ENCODE measurements at places on chromosomes 2 and 18. TPM values are rescaled to one million over a fixed set of nuclear protein-coding genes. Genes with fewer than 3 reads are reported as not detected.
A peak's percentile ranks its signal among the peaks of the same experiment; 100 is the strongest.

PRKAG3 gene
- total RNA-seq: not detected

SPC25 gene
- 1.1 TPM for total RNA-seq

AQP12A gene
- total RNA-seq: not detected

UGT1A8 gene
- total RNA-seq: not detected

DNA sequence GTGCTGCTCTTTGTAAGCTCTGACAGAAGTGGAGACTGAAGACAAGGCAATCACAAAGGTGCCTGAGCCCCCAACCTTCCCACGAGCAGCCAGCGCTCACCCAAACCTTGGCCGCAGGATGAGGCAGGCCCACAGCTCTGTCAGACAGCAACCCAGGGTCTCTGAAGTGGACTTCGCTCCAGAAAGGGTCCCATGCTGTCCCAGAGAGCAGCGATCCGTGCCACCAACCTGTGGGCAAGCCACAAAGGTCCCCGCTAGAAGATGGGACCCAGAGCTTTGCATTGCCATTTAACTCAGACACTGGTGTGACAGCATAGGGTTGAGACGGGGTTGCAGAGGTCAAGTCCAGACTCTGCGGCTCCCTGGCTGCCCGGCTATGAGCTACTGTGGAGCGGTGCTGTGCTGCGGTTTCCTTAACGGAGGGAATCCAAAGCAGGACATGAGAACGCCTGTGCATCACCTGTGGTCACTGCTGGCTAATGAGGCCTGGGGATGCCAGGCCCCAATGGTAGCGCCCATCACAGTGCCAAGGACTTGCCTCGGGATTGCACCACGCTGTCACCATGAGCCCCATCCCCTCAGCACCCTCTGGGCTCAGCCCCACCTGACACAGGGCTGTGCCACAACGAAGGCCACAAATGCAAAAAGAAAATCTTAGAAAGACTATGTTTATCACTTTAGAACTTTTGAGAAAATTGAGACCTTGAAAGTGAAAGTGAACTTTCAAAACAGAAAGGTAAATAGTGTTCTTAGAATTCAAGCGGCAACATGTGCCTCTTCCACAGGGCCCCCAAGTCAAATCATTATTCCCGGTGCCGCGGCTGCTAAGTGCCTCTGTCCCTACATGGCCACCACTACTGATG lies 103.4 kb downstream of the HDAC4 start:
- H3K27me3 ChIP-seq: no peaks in the 10 kb centered on the region
- no peak overlapping the region for H3K27ac ChIP-seq
- no peaks in the 10 kb centered on the region for H3K4me1 ChIP-seq
- no peak overlapping the region for H3K4me3 ChIP-seq
- H3K36me3 ChIP-seq: no peaks in the 10 kb centered on the region

- DNase-seq: no peak
- no peak overlapping the region for H3K4me3 ChIP-seq
- no peaks in the 10 kb centered on the region for H3K36me3 ChIP-seq
- no peaks in the 10 kb centered on the region for H3K4me1 ChIP-seq
- no peak overlapping the region for H3K27ac ChIP-seq
- H3K27me3 ChIP-seq: no peaks in the 10 kb centered on the region
Measured at GRCh38 chr2:201813996-201814760, 7.8 kb downstream of the CDK15 start.

DNA sequence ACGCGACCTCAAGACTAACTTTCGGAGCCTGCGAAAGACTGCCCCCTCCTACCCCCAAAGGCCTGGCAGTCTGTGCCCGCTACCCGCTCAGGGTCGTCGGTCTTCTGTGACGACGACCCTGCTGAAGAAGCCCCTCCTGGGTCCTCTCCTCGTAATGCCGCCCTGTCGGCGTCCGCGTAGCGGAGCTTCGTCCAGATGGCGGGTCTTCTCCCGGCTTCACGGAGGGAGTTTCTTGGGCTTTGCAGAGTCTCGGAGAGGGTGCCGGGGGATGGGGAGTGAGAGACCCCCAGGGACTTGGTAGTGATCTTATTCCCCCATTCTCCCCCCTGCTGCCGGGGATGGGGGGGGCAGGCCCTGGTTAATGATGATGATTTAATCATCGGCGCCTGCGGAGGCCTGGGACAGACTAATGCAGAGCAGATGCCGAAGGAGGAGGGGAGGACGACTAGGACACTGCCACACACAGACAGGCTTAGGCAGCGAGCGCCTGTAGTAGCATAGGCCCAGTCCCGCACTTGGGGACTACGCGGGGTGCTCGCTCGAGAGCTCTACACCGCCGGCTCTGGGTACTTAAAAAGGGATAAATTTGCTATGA lies 528 bp upstream of the PCGF1 start:
- H3K27ac ChIP-seq: peak overlapping the region; percentile 99
- H3K36me3 ChIP-seq: no peaks in the 10 kb centered on the region
- peak; percentile 37 for DNase-seq
- H3K4me1 ChIP-seq: peaks cover 19% of the 10 kb centered on the region

DNA sequence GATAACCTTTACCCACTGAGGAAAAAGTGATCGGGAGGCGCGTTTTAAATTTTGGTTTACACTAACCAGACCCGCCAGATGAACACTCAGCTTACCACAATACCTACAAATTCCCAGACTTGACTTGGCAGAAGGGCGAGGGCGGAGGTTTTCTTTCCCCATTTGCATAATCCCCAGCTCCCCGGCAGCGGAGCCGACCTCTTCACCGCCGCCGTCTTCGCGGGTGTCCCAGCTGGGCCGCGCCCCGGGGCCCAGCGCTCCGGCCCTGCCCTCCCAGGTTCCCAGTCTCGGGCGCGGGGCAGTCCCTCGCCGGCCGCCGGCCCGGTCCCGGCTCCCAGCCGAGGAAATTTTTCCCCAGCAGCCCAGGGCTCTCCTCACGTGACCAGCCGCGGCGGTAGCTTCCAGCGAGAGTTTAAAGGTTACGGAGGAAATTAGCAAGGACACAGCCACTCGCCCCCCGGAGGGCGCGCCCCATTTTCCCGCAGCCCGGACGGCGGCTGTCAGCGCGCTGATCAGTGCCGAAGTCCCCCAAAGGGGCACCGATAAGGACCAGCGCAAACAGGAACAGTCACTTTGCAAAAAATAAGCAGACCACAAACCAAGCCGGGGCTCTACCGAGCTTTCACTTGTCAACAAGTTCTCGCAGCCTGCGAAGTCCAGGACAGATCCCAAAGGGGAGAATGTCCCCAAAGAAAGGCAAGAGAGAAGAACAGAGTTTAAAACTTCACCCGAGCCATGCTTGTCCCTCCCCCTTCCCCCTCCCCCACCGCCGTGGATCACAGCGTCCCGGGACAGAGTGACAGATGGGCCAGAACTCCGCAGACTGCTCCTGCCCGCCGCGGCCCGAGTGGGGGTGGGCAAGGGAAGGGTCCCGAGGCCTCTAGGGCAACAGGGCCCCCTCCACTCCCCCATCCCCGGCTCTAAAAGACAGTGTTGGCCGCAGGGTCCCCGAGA lies 1.3 kb upstream of the PRKCE start:
- H3K36me3 ChIP-seq: no peaks in the 10 kb centered on the region
- H3K27ac ChIP-seq: peak overlapping the region; percentile 100
- no peaks in the 10 kb centered on the region for H3K27me3 ChIP-seq
- peak; percentile 75 for DNase-seq
- H3K4me3 ChIP-seq: peak overlapping the region; percentile 87

DNA sequence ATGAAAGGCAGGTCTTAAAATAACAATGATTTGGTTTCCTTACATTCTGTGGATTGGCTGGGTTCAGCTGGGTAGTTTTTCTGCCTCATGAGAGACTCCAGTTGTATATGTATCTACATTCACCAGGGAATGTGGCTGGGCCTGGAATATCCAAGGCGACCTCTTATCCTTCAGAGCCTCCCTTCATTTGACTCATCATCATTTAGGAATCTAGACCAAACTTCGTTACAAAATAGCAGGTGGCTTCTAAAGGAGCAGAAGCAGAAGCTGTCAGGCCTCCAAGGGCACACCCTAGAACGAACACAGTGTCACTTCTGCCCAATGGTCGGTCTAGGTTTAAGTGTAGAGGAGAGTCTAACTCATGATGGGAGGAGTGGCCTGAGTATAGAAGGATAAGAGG lies 204.2 kb downstream of the EN1 start:
- peaks cover 1% of the 10 kb centered on the region for H3K27me3 ChIP-seq
- H3K4me1 ChIP-seq: no peaks in the 10 kb centered on the region
- no peaks in the 10 kb centered on the region for H3K36me3 ChIP-seq
- no peak overlapping the region for H3K27ac ChIP-seq

DNA sequence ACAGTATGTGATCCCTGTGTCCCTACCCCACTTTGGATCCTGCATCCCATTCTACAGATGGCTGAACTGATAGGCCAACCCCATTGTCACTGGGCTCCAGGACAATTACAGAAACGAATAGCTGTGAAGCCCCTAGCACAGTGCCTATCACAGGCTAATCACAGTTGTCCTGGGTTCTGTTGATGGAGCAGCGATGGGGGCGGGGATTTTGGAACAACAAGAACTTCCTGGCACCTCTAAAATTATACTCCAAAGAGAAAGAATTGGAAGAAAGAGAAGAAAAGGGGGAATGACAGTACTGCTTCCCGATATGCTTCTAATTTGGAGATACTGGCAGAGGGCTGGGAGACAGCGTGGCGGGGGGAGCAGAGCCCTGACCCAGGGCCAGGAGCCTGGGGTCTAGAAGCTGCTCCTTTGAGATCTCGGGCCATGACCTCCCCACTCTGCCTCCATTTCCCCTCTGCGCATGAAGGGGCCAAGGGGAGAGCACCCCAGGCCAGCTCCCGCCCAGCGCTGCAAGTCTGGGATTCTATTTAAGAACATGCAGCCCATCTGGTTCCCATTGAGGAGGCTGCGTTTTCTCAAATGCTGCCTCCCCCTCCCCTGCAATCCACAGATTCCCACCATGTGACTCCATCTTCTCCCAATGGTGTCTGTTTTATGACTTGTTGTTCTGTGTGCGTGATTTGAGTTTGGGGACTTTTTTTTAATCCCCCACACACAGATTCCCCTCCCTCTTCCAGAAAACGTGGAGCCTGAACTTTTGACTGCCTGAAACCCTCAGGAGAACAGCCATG lies 202.7 kb downstream of the CYP26B1 start:
- no peak for DNase-seq
- H3K27me3 ChIP-seq: no peaks in the 10 kb centered on the region
- peak overlapping the region; percentile 25 for H3K27ac ChIP-seq
- H3K36me3 ChIP-seq: no peaks in the 10 kb centered on the region

- peaks cover 3% of the 10 kb centered on the region for H3K4me1 ChIP-seq
- no peak overlapping the region for H3K27ac ChIP-seq
- DNase-seq: no peak
- no peaks in the 10 kb centered on the region for H3K36me3 ChIP-seq
Measured at GRCh38 chr2:136131961-136132824, 14.2 kb upstream of the CXCR4 start.

DNA sequence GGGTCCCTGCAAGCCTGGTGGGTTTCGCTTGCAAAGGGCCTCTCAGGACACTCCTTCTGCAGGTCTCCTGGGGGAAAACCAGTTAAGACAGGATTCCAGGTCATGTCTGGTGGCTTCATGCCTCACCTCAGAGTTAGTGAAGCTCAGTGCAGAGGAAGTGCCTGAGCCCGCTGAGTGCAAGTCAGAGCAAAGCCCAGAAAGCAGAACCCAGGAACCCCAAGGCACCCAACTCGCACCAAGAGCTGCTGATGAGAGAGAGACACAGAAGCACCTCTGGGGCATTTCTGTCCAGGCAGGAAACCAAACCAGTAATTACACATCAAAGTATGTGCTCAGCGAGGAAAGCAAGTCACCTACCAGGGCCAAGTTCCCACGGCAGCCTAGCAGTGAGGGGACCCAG lies 78.4 kb downstream of the ARHGEF4 start:
- H3K4me3 ChIP-seq: no peak overlapping the region
- no peaks in the 10 kb centered on the region for H3K36me3 ChIP-seq
- no peak overlapping the region for H3K27ac ChIP-seq
- no peaks in the 10 kb centered on the region for H3K4me1 ChIP-seq
- no peak for DNase-seq

GRCh38 chr18:5284808-5285207 lies 10.7 kb downstream of the ZBTB14 start:
- no peak overlapping the region for H3K27ac ChIP-seq
- DNase-seq: no peak
- no peak overlapping the region for H3K4me3 ChIP-seq
- no peaks in the 10 kb centered on the region for H3K27me3 ChIP-seq
- no peaks in the 10 kb centered on the region for H3K4me1 ChIP-seq
- H3K36me3 ChIP-seq: no peaks in the 10 kb centered on the region

DNA sequence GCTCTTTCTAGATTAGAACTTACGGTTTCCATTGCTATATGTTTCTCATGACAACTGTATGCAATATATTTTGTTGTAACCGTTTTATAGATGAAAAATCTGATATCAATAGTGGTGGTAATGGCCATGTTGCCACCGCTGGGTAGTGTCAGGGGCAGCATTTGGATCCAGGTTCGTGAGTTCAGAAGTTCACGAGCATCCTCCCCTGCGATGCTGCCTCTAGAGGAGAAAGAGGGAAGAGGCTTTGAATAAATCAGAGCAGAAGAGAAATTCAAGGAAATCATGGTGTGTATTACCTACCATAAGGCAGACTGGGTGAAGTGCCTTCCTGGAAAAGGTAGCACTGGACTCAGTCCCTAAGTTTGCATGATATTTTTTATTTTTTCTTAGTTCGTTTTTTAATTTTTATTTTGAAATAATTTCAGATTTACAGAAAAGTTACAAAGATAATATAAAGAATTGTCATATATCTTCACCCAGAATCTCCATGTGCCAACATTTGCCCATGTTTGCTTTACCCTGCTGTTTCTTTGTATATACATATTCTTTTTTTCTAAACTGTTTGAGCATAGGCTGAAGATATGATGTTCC lies 3.3 kb upstream of the ZBTB7C start:
- no peaks in the 10 kb centered on the region for H3K27me3 ChIP-seq
- no peak overlapping the region for H3K4me3 ChIP-seq
- no peak for DNase-seq
- H3K4me1 ChIP-seq: peaks cover 4% of the 10 kb centered on the region

- peak; percentile 70 for DNase-seq
- H3K27ac ChIP-seq: peak within 1 kb of the TSS; percentile 80
- no peaks in the 10 kb centered on the region for H3K36me3 ChIP-seq
- H3K4me1 ChIP-seq: no peaks in the 10 kb centered on the region
Measured at GRCh38 chr2:230326453-230327417, at the start of gene SP140L. TSS of gene SP140L (plus strand) at chr2:230327193. CDS start at chr2:230327270, 77 bp downstream.

- no peaks in the 10 kb centered on the region for H3K27me3 ChIP-seq
- no peak overlapping the region for H3K27ac ChIP-seq
- no peak overlapping the region for H3K4me3 ChIP-seq
Measured at GRCh38 chr2:215189393-215189792, 51.0 kb upstream of the ABCA12 start.

DNA sequence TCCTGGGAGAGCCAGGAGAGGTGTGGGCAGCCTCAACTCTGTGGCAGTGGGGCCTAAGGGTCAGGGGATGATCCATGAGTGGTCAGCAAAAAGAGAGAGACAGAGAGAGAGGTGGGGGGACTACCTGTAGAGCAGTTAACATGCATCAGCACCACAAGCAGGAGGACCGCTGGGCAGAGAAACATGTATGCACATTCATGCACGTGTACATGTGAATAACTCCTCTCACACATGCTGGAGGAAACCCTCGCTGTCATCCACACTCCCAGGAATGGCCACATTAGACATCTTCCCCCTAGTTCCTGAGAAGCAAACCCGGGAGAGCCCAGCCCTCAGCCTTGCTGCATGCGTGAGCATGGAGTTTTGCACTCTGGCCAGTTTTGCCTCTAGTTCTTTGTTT lies 166.1 kb downstream of the SMAD7 start:
- H3K27ac ChIP-seq: no peak overlapping the region
- H3K4me3 ChIP-seq: no peak overlapping the region
- H3K27me3 ChIP-seq: no peaks in the 10 kb centered on the region
- H3K36me3 ChIP-seq: no peaks in the 10 kb centered on the region
